ENCODE measurements at places on chromosomes 1 and 21.

- no peak for DNase-seq
These were observed 6.0 kb upstream of the NEXN start for GRCh38 chr1:77882411-77882810.

DNA sequence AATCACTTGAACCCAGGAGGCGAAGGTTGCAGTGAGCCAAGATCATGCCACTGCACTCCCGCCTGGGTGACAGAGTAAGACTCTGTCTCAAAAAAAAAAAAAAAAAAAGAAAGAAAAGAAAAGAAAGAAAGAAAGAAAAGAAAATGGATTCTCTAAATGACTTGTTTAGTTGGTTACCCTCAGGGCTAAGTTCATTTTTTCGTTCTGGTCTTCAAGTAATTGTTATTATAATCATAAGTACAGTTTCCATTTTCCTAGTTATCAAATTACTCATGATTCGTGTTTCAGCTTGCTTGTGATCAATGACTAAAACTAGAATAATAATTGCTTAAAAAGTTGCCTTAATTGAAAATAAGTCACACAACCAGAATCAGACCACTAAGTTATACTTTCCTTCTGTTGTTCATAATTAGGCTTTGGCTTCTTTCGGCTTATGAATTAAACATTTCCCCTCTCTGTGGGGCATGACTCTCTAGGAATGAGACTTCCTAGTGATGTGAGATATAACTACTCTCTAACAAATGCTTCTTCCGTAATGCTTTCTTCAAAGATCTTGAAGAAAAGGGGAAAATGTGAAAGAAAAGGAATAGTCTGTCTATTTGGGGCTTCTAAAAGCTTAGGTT, 9.6 kb upstream of the RLF start:
- DNase-seq, result no peak

DNA sequence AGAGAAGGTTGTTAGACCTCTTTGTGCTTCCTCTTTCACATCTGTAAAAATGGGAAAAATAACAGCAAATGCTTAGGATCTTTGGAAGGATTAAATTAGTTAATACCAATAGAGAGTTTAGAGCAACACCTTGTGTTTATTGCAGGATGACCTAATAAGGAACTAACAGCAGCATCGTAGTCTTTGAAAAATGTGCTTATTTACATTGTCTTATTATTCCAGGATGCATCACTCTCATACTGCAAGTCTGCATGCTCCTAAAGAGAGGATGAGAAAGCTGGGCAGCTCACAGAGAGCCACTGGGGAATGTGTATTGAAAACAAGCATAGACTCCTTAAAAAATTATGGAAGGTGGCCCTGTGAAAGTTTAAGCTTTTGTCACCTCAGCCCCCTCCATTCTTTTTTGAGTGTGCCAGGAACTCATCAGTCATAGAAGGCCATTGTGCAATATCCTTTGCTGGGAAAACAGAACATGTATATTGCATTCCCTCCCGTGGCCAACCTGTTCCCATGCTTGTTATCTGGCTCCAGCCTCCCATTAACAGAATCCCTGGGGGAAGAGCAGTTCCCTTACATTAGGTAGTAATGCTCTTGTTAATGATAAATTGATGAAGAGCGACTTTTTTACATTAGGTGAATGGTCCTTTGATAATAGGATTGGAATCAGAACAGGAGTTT, 180.7 kb downstream of the ZNF326 start:
- peak; percentile 7 for DNase-seq

DNA sequence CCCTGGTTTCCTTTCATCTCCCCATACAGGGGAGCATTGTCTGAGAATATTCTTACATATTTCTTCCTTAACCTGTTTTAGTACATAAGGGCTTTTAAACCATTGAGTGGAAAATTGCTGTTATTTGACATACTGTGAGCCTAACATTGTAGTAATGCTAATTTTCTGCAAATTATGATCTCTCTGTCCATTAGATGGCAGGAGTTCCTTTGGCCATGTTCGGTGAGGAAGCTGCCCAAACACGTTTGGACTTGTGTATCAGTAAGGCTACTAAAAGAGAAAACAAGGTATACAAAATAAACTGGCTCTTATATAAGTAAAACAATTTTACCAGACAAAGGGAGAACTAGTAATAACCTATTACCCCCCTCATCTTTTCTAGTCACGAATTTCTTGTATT, 29.2 kb downstream of the CDC7 start:
- peak; percentile 53 for DNase-seq

DNA sequence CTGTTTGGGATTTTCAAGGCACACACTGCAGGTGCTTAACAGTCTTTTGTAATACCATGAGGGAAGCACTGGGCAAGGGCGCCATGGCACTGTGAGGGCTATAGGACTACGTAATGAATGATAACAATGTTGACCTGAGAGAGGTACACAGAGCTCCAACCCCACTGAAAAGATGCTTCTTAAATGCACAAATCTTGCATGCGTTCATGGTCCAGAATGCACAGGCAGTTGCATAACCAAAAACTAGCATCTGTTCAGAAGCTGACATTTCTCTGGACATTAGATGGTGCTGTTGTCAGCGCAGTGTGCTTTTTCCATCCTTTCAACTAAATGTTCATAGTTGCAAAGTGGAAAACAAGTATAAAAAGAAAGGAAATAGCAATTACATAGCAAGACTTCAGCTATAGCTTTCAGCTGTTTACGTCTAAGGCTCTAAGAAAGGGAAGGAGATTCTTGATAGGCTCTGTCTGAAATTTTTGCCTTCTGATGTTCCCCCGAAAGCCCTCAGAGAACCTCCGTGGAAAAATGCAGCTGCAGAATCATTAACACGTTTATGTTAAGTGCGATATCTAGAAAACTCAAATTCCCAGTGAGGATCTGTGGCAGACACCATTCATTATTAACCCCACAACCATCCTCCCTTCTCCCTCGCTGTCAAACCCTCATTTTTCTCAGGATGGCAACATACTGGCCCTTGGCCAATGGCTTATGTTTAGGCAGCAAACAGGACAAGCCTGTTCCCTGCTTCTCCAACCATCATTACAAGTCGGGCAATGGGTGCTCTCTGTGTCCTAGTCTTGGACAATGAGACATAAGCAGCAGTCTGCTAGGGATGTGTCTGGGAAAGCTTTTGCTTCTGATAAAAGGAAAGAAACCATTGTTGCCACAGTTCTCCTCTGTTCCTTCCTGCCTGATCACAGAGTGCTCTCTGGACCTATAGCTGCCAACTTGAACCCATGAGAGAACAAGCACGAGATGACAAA, 8.2 kb upstream of the TARBP1 start:
- DNase-seq, result peak; percentile 88

DNA sequence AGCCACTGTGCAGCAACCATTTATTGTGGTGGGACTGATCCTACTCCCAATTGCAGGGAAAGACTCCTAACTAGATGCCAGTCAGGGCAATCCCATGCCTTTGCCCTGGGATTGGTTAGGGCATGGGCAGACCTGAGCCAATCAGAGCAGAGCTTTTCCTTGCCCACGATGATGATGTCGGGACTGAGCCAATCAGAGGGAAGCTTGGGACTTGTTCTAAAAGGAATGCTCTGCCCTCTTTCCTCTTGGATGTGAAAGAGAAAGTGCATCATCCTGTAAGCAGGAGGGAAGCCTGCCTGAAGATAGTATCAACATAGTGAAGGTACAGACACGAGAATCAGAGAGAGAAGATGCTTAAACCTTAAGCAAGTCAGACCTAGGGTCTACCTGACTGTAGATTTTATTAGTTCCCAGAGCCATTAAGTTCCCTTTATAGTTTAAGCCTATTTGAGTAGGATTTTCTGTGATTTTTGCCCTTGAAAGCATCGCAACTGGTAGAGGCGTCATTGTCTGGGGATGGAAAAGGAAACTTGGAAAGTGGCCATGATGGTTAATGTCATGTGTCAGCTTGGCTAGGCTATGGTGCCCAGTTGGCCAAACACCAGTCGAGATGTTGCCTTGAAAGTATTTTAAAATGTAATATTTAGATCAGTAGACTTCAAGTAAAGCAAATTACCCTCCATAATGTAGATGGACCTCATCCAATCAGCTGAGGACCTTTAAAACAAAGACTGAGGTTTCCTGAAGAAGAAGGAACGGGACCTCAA, 19.9 kb downstream of the IRF2BP2 start:
- peak; percentile 33 for DNase-seq

GRCh38 chr1:67560580-67561255, 124.3 kb upstream of the GADD45A start:
- peak; percentile 30 for DNase-seq

- no peak for DNase-seq
These were observed at the start of gene CHIA for GRCh38 chr1:111290630-111291029. TSS of gene CHIA (plus strand) at chr1:111290851. CDS start at chr1:111310468, 19,617 bp downstream.

GRCh38 chr1:154485106-154485505, 16.9 kb upstream of the TDRD10 start:
- DNase-seq, result no peak

- no peak for DNase-seq
These were observed 83.5 kb downstream of the NPHP4 start for GRCh38 chr1:5908461-5909375.

- peak; percentile 90 for DNase-seq
These were observed 52.9 kb downstream of the KCNAB2 start for GRCh38 chr1:6098303-6099215.

All from GM23248 (cell line).